ENCODE measurements at places on chromosomes 3 and 15. TPM values are rescaled to one million over a fixed set of nuclear protein-coding genes. Genes with fewer than 3 reads are reported as not detected.

Gene IQCF5
- not detected for total RNA-seq

Gene WDR93
- 0.15 TPM for total RNA-seq

Gene OSBPL10
- total RNA-seq, result 15.5 TPM

Gene APBA2
- total RNA-seq, result 18.1 TPM

Gene PRSS50
- not detected for total RNA-seq

Gene FEZF2
- not detected for total RNA-seq

Gene NOX5
- total RNA-seq, result 0.30 TPM

Gene SLC12A1
- not detected for total RNA-seq

Gene PPP1R14D
- total RNA-seq, result 0.28 TPM

Gene MITF
- total RNA-seq, result 8.1 TPM

Gene GPR171
- total RNA-seq, result not detected

Gene CCDC13
- total RNA-seq, result 0.48 TPM

Gene SEMA5B
- total RNA-seq, result 0.43 TPM

Gene UMPS
- 52.2 TPM for total RNA-seq

Gene ACAP2
- 3.4 TPM for total RNA-seq

Gene GRK7
- total RNA-seq, result not detected

Gene EFHB
- 0.63 TPM for total RNA-seq

Gene BCL2A1
- total RNA-seq, result 18.7 TPM

Gene DPPA4
- total RNA-seq, result not detected

Gene EFCC1
- not detected for total RNA-seq

Gene GOLGA6D
- 0.12 TPM for total RNA-seq

Gene TNNC1
- 1.4 TPM for total RNA-seq

Gene CLDN11
- total RNA-seq, result not detected

Gene TRPM1
- total RNA-seq, result not detected

Gene ANKRD63
- not detected for total RNA-seq

Gene IL17RD
- total RNA-seq, result 0.83 TPM

Gene DUOX1
- not detected for total RNA-seq

Gene EPB42
- total RNA-seq, result not detected

Gene FAM107A
- total RNA-seq, result not detected

Gene CHDH
- total RNA-seq, result 1.8 TPM

Gene APEH
- 60.4 TPM for total RNA-seq

Gene C3orf70
- total RNA-seq, result not detected

Gene FAM81A
- total RNA-seq, result 13.3 TPM

Gene LRRC49
- total RNA-seq, result 3.5 TPM

Gene TMEM207
- total RNA-seq, result not detected

Gene ADCY5
- 0.50 TPM for total RNA-seq

Gene CPA3
- total RNA-seq, result not detected

Gene GOLGA8R
- 0.15 TPM for total RNA-seq

Gene CLDN18
- total RNA-seq, result not detected

Gene GHRL
- total RNA-seq, result not detected

Gene CELSR3
- total RNA-seq, result 4.7 TPM

Gene RNF123
- total RNA-seq, result 14.9 TPM

Gene ZFYVE19
- 18.8 TPM for total RNA-seq

Gene ANKUB1
- not detected for total RNA-seq

Gene PLA2G4E
- total RNA-seq, result not detected

Gene CCK
- total RNA-seq, result 0.94 TPM

Gene SPINK8
- not detected for total RNA-seq

Gene TICRR
- 13.7 TPM for total RNA-seq

Gene CPN2
- not detected for total RNA-seq

Gene IL12A
- 0.96 TPM for total RNA-seq

Data from A549 treated with RU486 at 1 μM for 4 hours (cell line).